ENCODE measurements at places on chromosomes 13 and 19. TPM values are rescaled to one million over a fixed set of nuclear protein-coding genes. Genes with fewer than 3 reads are reported as not detected.

Gene KLF12
- total RNA-seq: 24.3 TPM

- H3K36me3 ChIP-seq: no peaks in the 10 kb centered on the region
- peaks cover 15% of the 10 kb centered on the region for H3K27me3 ChIP-seq
- no peak overlapping the region for H3K27ac ChIP-seq
- peaks cover 7% of the 10 kb centered on the region for H3K4me1 ChIP-seq
Observed at GRCh38 chr19:1068009-1069001, 1.3 kb downstream of the ARHGAP45 start.

DNA sequence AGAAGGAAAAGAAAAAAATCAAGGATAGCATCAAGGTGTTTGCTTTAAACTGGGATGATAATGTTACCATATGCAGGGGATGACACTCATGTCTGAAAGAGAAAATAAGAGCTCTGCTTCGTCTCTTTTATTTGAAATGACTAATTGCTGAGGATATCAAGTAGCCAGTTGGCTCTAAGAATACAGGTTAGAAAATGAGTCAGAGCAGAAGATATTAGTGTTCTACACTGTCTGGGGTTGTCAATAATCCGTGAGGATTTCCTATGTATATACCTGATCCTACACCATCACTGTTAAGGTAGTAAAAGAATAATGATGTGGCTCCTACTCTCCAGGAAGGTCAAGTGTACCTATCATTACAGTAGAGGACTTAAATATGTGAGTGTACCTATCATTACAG is 562.5 kb downstream of the GPC6 start:
- H3K27me3 ChIP-seq: no peaks in the 10 kb centered on the region
- no peak overlapping the region for H3K4me3 ChIP-seq
- H3K27ac ChIP-seq: no peak overlapping the region
- no peak for DNase-seq

DNA sequence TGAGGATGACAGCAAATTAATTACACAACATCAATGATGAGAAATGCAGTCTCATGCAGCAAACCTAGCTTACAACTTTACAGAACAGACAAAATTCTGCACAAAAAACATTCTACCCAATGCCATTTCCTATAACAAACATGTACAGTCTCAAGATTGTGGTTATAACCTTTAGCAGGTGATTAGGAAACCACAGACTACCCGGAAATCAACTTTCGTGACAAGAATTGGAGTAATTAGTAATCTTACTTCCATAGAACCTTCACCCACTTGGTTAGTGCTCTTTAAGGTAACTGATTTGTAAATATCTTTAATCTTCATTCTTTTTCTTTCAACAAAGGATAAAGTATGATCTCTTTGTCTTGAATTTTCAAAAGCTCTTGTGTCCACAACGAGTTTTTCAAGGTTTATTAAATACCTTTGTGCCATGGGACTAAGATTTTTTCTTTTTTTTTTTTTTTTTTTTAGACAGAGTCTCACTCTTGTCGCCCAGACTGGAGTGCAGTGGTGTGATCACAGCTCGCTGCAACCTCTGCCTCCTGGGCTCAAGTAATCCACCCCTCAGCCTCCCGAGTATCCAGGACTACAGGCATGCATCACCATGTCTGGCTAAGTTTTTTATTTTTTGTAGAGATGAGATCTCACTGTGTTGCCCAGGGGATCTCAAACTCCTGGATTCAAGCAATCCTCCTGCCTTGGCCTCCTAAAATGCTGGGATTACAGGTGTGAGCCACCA is 78.8 kb downstream of the MAP4K1 start:
- no peak for DNase-seq
- H3K36me3 ChIP-seq: peaks cover 23% of the 10 kb centered on the region
- peaks cover 14% of the 10 kb centered on the region for H3K27me3 ChIP-seq
- H3K4me3 ChIP-seq: no peak overlapping the region

Gene CGB8
- 0.47 TPM for total RNA-seq

Gene APC2
- 0.29 TPM for total RNA-seq

- H3K4me1 ChIP-seq: peaks cover 23% of the 10 kb centered on the region
- H3K36me3 ChIP-seq: peaks cover 7% of the 10 kb centered on the region
- no peaks in the 10 kb centered on the region for H3K27me3 ChIP-seq
- DNase-seq: no peak
Observed at GRCh38 chr19:10187315-10187714, 7.4 kb downstream of the DNMT1 start.

- H3K36me3 ChIP-seq: no peaks in the 10 kb centered on the region
- no peak overlapping the region for H3K4me3 ChIP-seq
- no peaks in the 10 kb centered on the region for H3K4me1 ChIP-seq
- H3K27me3 ChIP-seq: no peaks in the 10 kb centered on the region
- no peak overlapping the region for H3K27ac ChIP-seq
- DNase-seq: no peak
Observed at GRCh38 chr13:86403181-86403580, 604.0 kb upstream of the SLITRK6 start.

- H3K27me3 ChIP-seq: peaks cover 1% of the 10 kb centered on the region
- no peak overlapping the region for H3K27ac ChIP-seq
- DNase-seq: peak; percentile 53
- H3K36me3 ChIP-seq: peaks cover 4% of the 10 kb centered on the region
Observed at GRCh38 chr19:12766051-12766521, 9.3 kb downstream of the HOOK2 start.

GRCh38 chr19:31261019-31261602 is 88.1 kb downstream of the TSHZ3 start:
- no peak overlapping the region for H3K27ac ChIP-seq
- DNase-seq: no peak
- H3K27me3 ChIP-seq: no peaks in the 10 kb centered on the region
- peaks cover 16% of the 10 kb centered on the region for H3K4me1 ChIP-seq
- H3K36me3 ChIP-seq: peaks cover 11% of the 10 kb centered on the region

GRCh38 chr19:2507109-2507508 is 31.2 kb downstream of the GADD45B start:
- no peaks in the 10 kb centered on the region for H3K36me3 ChIP-seq
- H3K4me3 ChIP-seq: peak overlapping the region; percentile 37
- DNase-seq: peak; percentile 45

GRCh38 chr19:16023146-16023915 is 53.0 kb upstream of the TPM4 start:
- H3K4me1 ChIP-seq: peaks cover 8% of the 10 kb centered on the region
- H3K27ac ChIP-seq: no peak overlapping the region
- peaks cover 14% of the 10 kb centered on the region for H3K27me3 ChIP-seq
- H3K4me3 ChIP-seq: no peak overlapping the region
- H3K36me3 ChIP-seq: no peaks in the 10 kb centered on the region

- H3K4me1 ChIP-seq: no peaks in the 10 kb centered on the region
- H3K4me3 ChIP-seq: no peak overlapping the region
- no peak overlapping the region for H3K27ac ChIP-seq
- no peak for DNase-seq
- no peaks in the 10 kb centered on the region for H3K36me3 ChIP-seq
Observed at GRCh38 chr19:33428627-33429125, 55.2 kb downstream of the CEBPG start.

Measured in HFFc6 (cell line).